ENCODE measurements at places on chromosomes 16 and 17. TPM values are rescaled to one million over a fixed set of nuclear protein-coding genes. Genes with fewer than 3 reads are reported as not detected.

GRCh38 chr17:70207184-70207583 lies 37.9 kb downstream of the KCNJ2 start:
- H3K36me3 ChIP-seq, result no peaks in the 10 kb centered on the region
- H3K4me1 ChIP-seq, result no peaks in the 10 kb centered on the region
- no peaks in the 10 kb centered on the region for H3K27me3 ChIP-seq
- no peak overlapping the region for H3K27ac ChIP-seq

GRCh38 chr17:40791787-40792436 lies 7.8 kb downstream of the KRT28 start:
- DNase-seq, result no peak
- no peak overlapping the region for H3K4me3 ChIP-seq
- H3K27me3 ChIP-seq, result no peaks in the 10 kb centered on the region
- H3K4me1 ChIP-seq, result peaks cover 7% of the 10 kb centered on the region

- DNase-seq, result no peak
- H3K36me3 ChIP-seq, result no peaks in the 10 kb centered on the region
- H3K4me3 ChIP-seq, result no peak overlapping the region
- H3K27ac ChIP-seq, result no peak overlapping the region
- peaks cover 8% of the 10 kb centered on the region for H3K4me1 ChIP-seq
Measured at GRCh38 chr17:82502207-82502606, 17.3 kb upstream of the FOXK2 start.

- no peaks in the 10 kb centered on the region for H3K36me3 ChIP-seq
- no peak overlapping the region for H3K27ac ChIP-seq
- no peaks in the 10 kb centered on the region for H3K27me3 ChIP-seq
- no peak for DNase-seq
Measured at GRCh38 chr16:82432261-82432660, 194.5 kb upstream of the CDH13 start.

DNA sequence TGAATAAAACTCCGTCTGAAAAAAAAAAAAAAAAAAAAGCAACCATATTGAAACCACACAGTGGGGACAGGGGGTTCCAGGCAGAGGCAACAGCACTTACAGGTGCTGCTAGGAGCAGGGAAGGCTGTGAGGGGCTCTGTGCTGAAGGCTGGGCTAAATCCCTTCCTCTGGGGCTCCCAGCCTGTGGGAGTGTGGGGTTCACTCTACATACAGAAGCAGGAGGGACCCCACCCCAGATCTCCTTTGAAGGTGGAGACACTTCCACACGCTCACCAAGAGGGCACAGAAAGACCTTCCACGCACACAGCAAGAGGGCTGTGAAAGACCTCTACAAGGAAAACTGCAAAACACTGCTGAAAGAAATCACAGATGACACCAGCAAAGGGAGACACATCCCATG lies 53.9 kb downstream of the USP22 start:
- no peak overlapping the region for H3K27ac ChIP-seq
- no peak overlapping the region for H3K4me3 ChIP-seq
- no peaks in the 10 kb centered on the region for H3K27me3 ChIP-seq

- peaks cover 6% of the 10 kb centered on the region for H3K36me3 ChIP-seq
- H3K4me3 ChIP-seq, result no peak overlapping the region
- H3K4me1 ChIP-seq, result peaks cover 52% of the 10 kb centered on the region
- H3K27me3 ChIP-seq, result no peaks in the 10 kb centered on the region
- H3K27ac ChIP-seq, result no peak overlapping the region
- no peak for DNase-seq
Measured at GRCh38 chr16:89323120-89323960, 105.8 kb downstream of the ZNF778 start.

GRCh38 chr17:5485270-5486205 lies at the start of gene DERL2:
Gene DERL2, minus strand, starts transcription at chr17:5486178. Its CDS starts 17 bp downstream, at chr17:5486161.
- peak within 1 kb of the TSS; percentile 99 for H3K27ac ChIP-seq
- no peaks in the 10 kb centered on the region for H3K27me3 ChIP-seq
- peaks cover 3% of the 10 kb centered on the region for H3K4me1 ChIP-seq
- H3K36me3 ChIP-seq, result peaks cover 56% of the 10 kb centered on the region

DNA sequence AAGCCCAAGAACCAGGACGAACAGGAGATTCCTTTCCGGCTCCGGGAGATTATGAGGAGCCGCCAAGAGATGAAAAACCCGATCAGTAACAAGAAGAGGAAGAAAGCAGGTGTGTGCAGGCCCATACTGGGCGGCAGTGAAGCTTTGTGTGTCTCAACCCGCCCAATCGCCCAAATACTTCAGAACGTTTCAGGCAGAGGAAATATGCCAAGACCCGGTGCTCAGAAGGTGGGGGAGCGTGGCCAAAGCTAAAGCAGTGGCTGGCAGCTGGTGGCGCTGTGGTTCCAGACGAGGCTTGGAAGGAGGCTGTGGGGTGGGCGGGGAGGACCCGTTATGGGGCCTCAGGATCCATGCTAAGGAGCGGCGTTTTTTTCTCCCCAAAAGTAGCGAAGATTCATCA lies 1.2 kb downstream of the CCDC137 start:
- peaks cover 12% of the 10 kb centered on the region for H3K4me1 ChIP-seq
- H3K4me3 ChIP-seq, result peak overlapping the region; percentile 87
- peaks cover 37% of the 10 kb centered on the region for H3K36me3 ChIP-seq
- DNase-seq, result no peak
- no peaks in the 10 kb centered on the region for H3K27me3 ChIP-seq

DNA sequence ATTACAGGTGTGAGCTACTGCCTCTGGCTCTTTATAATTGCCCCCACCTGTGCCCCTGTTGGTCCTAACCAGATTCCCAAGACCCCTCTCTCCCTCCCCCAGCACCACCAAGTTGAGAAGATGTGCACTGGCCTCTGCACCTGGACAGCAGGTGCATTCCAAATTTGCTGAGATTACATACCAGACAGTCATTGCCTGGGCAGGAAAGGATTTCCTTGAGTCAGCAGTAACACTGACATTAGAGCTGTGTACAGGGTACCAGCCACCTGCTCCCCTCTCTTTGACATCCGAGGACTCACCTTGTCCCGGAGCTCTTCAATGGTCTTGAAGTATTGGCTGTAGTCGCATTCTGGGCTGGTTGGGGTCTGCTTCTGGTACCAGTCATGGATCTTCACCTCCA lies 659 bp downstream of the KRT15 start:
- DNase-seq, result no peak
- no peaks in the 10 kb centered on the region for H3K36me3 ChIP-seq
- no peaks in the 10 kb centered on the region for H3K27me3 ChIP-seq
- H3K27ac ChIP-seq, result no peak overlapping the region

DNA sequence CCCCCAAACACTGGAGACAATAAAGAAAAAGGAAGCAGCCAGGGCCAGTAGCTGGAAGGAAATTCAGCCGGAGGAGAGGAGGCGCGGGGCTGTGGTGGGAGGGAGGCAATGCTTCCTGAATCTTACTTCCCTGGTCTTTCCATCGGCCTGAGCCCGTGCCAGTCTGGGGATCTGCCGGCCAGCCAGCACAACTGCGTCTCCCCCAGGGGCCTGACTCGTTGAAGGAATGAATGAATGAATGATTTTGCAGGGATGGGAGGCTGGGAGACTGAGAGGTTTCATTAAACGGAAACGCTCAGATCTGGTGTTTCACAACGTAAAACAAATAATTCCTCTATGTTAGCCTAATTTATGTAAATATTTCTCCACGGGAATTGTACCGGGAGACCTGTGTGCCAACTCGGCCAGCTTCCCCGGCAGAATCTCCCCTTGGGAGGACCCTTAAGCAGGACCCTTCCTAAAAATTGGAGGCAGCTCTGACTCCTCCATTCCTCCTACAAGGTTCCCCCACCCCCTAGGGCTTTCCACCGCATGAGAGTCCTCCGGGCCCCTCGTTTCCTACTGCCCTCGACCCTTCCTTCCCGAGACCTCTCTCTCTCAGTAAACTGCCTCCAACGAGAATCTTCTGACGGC lies 1.3 kb upstream of the BAIAP2 start:
- no peaks in the 10 kb centered on the region for H3K36me3 ChIP-seq
- DNase-seq, result no peak
- peak overlapping the region; percentile 60 for H3K4me3 ChIP-seq
- no peak overlapping the region for H3K27ac ChIP-seq
- H3K27me3 ChIP-seq, result no peaks in the 10 kb centered on the region

- H3K27me3 ChIP-seq, result no peaks in the 10 kb centered on the region
- H3K4me1 ChIP-seq, result peaks cover 20% of the 10 kb centered on the region
- no peak overlapping the region for H3K4me3 ChIP-seq
- no peak for DNase-seq
- H3K36me3 ChIP-seq, result peaks cover 7% of the 10 kb centered on the region
Measured at GRCh38 chr16:8865145-8865882, 3.5 kb downstream of the CARHSP1 start.

Gene LRRC37A
- 3.8 TPM for total RNA-seq

Gene CLCN7
- 32.2 TPM for total RNA-seq

Gene ZNF205
- total RNA-seq, result 12.9 TPM

Gene TPSD1
- total RNA-seq, result not detected

Gene NEUROD2
- total RNA-seq, result 0.20 TPM

Gene ASGR1
- total RNA-seq, result 0.84 TPM

Gene SOX9
- 104 TPM for total RNA-seq

Gene KRT20
- 0.08 TPM for total RNA-seq

Gene KRTAP4-6
- total RNA-seq, result not detected

All from SJCRH30 (cell line).